ENCODE measurements at places on chromosomes 1 and 21. TPM values are rescaled to one million over a fixed set of nuclear protein-coding genes. Genes with fewer than 3 reads are reported as not detected.

ZYG11A gene
- not detected for polyA plus RNA-seq

SCYL3 gene
- 5.7 TPM for polyA plus RNA-seq

PIK3C2B gene
- 13.2 TPM for polyA plus RNA-seq

MMP23B gene
- polyA plus RNA-seq: 14.1 TPM

MAB21L3 gene
- polyA plus RNA-seq: 0.30 TPM

CD1E gene
- polyA plus RNA-seq: 0.30 TPM

ITGB2 gene
- polyA plus RNA-seq: 376 TPM

RNU1-3 gene
- not detected for polyA plus RNA-seq

RBP7 gene
- polyA plus RNA-seq: 9.8 TPM

ANXA9 gene
- 1.3 TPM for polyA plus RNA-seq

C4BPB gene
- polyA plus RNA-seq: 2.6 TPM

H6PD gene
- polyA plus RNA-seq: 22.6 TPM

SYT2 gene
- 0.01 TPM for polyA plus RNA-seq

TAS1R1 gene
- 0.02 TPM for polyA plus RNA-seq

PGLYRP3 gene
- polyA plus RNA-seq: not detected

TNFRSF4 gene
- polyA plus RNA-seq: 11.3 TPM

TMEM61 gene
- polyA plus RNA-seq: 1.6 TPM

AJAP1 gene
- 0.18 TPM for polyA plus RNA-seq

LRRC38 gene
- not detected for polyA plus RNA-seq

GSTM1 gene
- polyA plus RNA-seq: 0.10 TPM
